DMS79 treated with DMSO at 0.1 percent for 48 hours (cell line): ENCODE measurements at places on chromosomes 2 and 18.

GRCh38 chr18:12884406-12885323 lies 628 bp upstream of the PTPN2 start:
- peak; percentile 66 for DNase-seq

- no peak for DNase-seq
These were observed 9.1 kb upstream of the DYTN start for GRCh38 chr2:206727287-206727686.

- no peak for DNase-seq
These were observed 279.6 kb downstream of the TXNL1 start for GRCh38 chr18:56358608-56359280.

DNA sequence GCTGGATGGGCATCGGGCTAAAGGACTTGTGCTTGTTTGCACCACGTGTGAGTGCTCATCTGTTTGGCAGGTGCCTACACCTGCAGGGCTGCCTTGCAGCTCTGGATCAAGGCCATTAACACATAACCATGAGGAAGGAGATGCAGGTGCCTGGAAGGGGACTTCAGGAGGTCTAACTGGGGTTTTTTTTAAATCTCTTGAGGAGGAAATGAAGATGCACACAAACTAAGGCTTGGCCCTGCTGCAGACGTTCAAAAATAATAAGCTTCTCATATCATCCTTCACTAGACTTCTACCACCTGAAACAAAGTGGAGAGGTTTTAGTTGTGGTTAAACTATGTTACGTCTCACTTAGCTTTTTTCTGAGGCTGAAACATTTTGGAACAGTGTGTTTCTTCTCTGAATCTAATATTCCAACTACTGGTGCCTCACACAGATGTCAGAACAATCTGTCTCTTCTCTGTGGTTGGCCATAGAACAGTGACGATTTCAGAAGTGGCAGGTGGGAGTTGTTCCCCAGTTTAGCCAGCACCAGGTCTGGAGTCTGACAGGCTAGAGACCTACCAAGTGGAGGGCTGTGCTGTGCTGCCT lies 36.5 kb downstream of the BCL2L11 start:
- peak; percentile 74 for DNase-seq

- DNase-seq: no peak
These were observed 13.2 kb downstream of the MEMO1 start for GRCh38 chr2:31997653-31998052.

- DNase-seq: no peak
These were observed 236.0 kb downstream of the DOK6 start for GRCh38 chr18:69636529-69637301.

DNA sequence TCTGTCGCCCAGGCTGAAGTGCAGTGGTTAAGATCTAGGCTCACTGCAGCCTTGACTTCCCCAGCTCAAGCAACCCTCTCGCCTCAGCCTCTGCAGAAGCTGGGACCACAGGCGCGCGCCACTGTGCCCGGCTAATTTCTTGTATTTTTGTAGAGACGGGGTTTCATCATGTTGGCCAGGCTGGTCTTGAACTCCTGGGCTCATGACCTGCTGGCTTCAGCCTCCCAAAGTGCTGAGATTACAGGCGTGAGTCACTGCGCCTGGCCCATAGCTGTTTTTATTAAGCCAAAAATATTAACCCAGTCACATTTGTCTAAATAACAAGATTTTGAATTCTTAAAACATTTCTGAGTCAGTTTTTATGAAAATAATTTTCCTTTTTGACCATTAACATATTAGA lies 6.3 kb upstream of the SFT2D3 start:
- DNase-seq: no peak

DNA sequence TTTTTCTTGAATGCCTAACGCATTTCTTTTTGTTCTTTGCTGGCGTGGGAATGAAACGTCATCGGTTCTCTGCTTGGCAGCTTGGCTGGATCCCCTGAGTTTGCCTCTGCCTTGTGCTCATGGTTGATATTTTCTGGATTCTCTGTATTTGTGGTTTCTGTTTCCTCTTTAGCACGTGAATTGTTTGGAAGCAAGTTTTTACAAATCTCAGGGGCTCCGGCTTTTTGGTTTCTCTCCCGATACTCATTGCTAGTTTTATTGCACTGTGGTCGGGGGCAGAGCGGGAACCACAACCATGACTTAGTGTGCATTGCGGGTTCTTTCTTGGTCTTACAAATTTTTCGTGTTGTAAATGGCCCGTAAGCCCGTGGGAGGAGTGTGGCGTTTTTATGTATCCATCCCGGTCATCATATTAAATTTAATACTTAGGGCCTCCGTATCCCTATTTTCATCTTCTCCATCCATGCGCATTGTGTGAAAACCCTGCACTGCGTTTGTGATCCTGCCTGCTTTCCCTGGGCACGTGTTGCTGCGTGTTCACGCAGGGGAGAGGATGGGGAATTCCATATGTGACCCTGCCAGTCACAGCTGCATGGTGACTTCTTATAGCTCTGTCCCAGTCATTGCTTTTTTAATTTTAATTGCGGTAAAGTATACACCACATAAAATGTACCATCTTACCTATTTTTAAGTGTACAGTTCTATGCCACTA lies 9.4 kb downstream of the RAMP1 start:
- no peak for DNase-seq
